ENCODE measurements at places on chromosomes 4 and X.

- no peak for DNase-seq
Observed at GRCh38 chr4:168794881-168795280, 215.2 kb downstream of the CBR4 start.

DNA sequence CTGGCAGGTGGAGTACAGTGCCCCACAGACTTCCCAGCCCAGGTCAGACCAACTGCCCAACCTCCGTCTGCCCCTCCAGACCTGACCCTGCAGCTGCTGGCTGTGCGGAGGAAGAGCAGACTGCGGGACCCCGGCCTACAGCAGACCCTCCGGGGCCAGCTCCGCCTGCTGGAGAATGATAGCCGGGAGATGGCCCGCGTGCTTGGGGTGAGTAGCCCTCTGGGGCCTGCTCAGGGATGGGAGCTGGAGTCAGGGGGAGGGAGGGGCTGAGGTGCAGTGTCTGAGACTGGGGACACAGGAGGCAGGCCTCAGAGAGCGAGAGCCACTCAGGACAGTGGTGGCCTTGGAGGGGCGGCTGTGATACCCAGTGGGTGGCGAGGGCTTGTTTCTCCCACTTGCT lies 13.5 kb downstream of the SH3TC1 start:
- DNase-seq: no peak

GRCh38 chrX:133444952-133445831 lies 29.9 kb upstream of the GPC4 start:
- no peak for DNase-seq

- DNase-seq: no peak
Observed at GRCh38 chr4:41216294-41217019, 2.1 kb upstream of the APBB2 start.

GRCh38 chr4:80073473-80074008 lies 512 bp upstream of the ANTXR2 start:
- no peak for DNase-seq

DNA sequence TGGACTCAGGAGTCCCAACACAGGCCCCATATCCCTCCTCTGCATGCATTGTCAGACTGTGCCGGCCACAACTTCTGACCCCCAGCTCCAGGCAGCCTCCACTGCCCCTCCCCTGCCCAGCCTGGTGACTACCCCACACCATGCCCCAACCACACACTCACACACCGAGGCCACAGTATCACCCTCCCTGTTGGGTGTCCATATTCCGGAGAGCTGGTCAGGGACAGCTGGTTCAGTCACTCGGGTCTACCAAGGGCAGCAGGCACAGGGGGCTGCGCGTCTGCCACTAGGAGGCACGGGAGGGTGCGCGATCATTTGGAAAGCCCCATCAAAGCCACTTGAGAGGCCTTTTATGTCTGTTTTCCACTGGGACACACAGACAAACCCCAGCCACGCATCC lies 26.3 kb downstream of the CCNQ start:
- no peak for DNase-seq

DNA sequence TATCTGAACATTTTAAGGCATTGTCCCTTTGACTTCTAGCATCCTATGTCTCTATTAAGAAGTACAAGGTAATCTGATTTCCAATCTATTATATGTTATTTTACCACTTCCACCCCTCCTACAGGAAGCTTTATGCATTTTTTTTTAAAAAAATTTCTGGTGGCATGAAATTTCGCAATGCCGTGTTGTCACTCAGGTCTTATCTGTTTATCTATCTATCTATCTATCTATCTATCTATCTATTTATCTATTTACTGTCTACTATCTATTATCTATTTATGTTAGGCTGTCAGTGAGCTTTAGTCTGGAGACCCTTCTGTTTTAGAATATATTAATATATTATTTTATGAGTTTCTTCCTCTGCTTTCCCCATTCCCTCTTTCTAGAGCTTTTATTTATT lies 125.3 kb upstream of the FAM9C start:
- DNase-seq: no peak

DNA sequence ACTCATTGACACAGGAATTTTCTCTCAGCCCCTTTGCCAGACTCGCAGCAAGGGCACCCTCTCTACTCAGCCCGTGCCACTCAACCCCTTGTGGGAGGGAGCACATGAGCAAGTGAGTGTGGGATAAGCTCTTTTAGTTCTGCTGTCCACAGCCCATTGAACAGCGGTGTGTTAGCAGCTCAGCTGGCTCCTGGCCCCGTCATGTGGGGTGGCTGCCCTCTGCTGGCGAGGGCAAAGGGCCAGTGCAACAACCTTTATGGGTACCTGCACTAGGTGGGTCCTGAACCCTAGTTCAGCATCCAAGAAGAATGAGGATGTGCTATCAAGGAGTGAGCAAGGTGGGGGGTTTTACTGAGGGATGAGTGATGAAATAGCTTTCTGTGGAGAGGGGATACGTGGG lies 85.0 kb upstream of the ZNF81 start:
- no peak for DNase-seq

DNA sequence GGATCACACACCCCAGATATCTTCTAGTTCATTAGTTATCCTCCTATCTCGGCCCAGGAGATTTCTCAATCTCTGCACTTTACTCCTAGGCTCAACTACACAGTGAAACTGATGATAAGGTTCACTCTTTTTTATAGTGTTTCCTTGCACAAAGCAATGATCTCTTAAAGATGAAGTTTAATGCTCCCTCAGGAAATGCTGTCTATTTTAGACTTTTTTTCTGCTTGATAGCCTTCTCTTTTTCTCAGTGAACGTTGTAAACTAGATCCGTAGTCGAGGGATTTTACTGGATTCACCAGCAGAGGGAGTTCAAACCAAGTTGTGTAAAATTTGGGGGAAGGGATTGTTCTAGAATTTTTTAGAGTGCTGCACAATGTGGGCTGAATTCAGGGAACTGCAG lies 269.6 kb downstream of the GBA3 start:
- DNase-seq: no peak

DNA sequence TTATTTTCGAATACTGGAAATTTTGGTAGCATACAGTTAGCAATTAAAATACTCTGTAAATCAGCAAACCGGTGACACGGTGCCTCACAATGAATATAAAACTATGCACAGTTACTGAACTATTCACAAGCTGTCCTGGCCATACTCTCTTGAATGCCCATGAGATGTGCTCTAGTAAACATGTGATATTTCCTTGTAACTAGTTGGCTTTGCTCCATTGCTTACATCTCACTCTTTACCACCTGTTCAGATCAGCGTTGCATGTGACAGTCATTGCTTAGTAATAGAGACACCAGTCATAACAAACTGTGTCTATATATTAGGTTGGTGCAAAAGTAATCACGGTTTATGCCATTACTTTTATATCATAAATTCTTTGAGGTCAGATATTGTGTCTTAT lies 897.9 kb upstream of the FTHL17 start:
- DNase-seq: no peak

DNA sequence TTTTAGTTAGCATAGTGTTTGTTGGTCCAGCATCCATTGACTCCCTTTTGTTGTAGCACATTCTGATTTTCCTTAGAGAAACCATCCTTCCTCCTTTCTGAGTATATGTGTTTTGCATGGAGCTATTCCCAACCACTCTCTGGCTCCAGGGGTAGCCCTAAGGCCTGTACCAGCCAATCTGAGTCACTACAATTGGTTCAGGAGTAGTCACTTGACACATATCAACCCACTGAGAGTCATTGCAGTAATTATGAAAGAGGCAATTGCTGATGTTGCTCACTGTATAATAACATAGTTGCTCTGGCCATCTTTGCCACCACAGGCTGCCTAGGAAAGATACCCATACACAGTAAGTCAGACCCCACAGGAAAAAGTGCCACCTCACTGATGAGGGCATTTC lies 71.2 kb upstream of the GRID2 start:
- no peak for DNase-seq

DNA sequence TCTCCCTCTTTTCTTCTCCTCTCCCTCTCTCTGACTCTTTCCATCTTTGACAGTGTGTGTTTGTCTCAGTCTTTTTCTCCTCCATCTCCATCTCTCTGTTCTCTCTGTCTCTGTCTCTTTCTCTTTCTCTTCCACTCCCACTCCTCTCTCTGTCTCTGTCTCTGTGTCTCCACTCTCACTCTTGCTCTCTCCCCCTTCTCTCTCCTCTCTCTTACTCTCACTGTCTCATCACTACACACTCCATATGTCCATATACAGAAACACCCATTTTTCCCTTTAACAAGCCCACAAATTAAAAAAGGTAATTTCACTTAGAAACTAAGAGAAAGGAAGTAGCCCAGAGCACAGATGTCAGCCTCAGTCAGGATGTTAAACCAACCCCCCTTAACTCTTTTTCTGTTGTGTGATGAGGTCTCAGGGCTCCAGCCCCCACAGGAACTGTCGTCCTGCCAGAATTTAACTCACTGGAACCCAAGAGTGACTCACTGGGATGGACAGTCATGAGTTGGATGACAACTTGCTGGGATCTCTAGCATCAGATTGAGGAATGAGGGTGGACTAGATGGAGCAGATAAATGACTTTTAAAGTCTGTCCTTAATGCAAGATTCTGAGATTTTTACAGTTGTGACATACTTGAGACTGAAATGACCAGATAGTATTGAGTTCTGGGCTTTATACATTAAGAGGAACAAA lies 27.5 kb downstream of the OTUD6A start:
- DNase-seq: no peak

DNA sequence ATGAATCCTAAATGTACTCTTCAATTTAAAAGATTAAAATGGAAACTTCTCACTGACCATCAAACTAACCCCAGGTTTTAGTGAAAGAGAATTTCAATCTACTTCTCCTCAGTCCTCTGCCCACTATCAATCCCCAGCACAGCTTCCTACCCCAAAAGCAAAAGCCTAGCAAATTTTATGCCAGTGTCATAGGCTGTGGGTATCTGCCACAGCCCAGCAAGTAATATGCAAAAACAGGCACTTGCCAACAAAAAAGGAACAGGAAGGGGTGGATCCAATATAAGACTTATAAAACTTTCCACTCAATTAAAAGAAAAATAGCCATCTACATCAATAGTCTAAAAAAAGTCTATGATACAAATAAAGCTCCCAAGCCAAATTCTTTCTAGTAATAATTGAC lies 22.3 kb downstream of the CAMK2D start:
- DNase-seq: no peak

- DNase-seq: no peak
Observed at GRCh38 chr4:12861422-12861821, 622.7 kb downstream of the RAB28 start.

- DNase-seq: no peak
Observed at GRCh38 chr4:156584100-156584499, 387.5 kb downstream of the PDGFC start.

- no peak for DNase-seq
Observed at GRCh38 chrX:24260842-24261550, 52.9 kb downstream of the SUPT20HL2 start.

DNA sequence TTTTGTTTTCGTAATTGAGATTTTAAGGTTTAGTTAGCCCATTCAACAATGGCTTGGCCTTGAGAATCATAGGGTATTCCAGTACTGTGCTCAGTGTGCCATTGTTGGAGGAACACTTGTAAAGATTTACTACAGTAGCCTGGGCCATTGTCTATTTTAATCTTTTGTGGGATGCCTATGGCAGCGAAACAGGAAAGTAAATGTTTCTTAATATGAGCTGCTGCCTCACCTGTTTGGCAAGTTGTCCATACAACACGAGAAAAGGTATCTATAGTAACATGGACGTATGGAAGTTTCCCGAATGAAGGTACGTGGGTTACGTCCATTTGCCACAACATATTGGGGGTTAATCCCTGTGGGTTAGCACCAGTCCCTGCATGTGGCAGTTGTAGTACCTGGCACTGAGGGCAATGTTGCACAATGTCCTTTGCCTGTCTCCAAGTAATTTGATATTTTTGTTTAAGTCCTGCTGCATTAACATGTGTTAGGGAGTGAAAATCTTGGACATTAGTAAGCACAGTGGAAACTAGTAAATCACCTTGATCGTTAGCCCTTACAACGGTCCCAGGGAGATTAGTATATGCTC lies 38.6 kb upstream of the AADAT start:
- DNase-seq: no peak

GRCh38 chrX:107288676-107289075 lies 82.3 kb downstream of the DNAAF6 start:
- DNase-seq: no peak

- no peak for DNase-seq
Observed at GRCh38 chr4:76758290-76758882, 139.6 kb downstream of the SOWAHB start.

DNA sequence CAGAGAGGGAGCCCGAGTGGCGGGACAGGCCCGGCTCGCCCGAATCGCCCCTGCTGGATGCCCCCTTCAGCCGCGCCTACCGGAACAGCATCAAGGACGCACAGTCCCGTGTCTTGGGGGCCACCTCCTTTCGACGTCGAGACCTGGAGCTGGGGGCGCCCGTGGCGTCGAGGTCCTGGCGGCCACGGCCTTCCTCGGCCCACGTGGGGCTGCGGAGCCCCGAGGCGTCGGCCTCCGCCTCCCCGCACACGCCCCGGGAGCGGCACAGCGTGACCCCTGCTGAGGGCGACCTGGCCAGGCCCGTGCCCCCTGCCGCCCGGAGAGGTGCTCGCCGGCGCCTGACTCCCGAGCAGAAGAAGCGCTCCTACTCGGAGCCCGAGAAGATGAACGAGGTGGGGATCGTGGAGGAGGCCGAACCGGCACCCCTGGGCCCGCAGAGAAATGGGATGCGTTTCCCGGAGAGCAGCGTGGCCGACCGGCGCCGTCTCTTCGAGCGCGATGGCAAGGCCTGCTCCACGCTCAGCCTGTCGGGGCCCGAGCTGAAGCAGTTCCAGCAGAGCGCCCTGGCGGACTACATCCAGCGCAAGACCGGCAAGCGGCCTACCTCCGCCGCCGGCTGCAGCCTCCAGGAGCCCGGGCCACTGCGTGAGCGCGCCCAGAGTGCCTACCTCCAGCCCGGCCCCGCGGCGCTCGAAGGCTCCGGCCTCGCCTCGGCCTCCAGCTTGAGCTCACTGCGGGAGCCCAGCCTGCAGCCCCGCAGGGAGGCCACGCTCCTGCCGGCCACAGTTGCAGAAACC lies 156.9 kb downstream of the SOWAHB start:
- DNase-seq: no peak

GRCh38 chr4:149638073-149638472 lies 177.6 kb downstream of the IQCM start:
- no peak for DNase-seq

DNA sequence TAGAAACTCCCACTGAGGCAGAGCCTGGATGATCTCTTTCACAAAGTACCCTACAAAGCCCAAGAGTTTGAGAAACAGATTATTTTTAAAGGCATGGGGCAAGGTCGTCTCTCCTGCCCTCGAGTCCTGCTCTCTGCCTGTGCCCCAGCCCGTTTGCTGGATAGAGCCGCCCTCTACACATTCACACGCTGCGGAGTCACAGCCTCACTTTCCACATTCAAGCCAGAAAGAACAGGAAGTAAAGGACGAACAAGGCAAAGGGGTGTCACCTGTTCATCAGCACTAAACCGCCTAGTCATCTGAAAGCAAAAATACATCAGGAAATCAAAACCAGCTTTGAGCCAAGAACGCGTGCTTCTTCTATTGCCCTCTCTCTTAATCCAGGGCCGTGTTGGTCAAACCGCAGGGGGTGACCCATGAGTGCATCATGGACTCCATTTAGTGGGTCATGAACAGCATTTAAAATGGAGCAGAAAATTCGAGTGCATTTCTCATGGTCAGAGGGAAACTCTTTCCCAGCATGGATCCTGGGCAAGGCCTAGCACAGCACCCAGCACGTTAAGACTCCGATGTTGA lies 83.4 kb downstream of the PHKA2 start:
- DNase-seq: no peak

GRCh38 chr4:38952017-38952416 lies 80.2 kb downstream of the TMEM156 start:
- no peak for DNase-seq
